ENCODE measurements at places on chromosomes 3 and 15. TPM values are rescaled to one million over a fixed set of nuclear protein-coding genes. Genes with fewer than 3 reads are reported as not detected.

ETFA gene
- total RNA-seq, result 143 TPM

AADACL2 gene
- not detected for total RNA-seq

KLHL40 gene
- total RNA-seq, result not detected

ZBBX gene
- total RNA-seq, result not detected

ADAMTS17 gene
- total RNA-seq, result 0.34 TPM

ARNT2 gene
- 26.2 TPM for total RNA-seq

P2RY1 gene
- 5.1 TPM for total RNA-seq

NR2E3 gene
- total RNA-seq, result not detected

BCHE gene
- 46.3 TPM for total RNA-seq

AHSG gene
- total RNA-seq, result not detected

TTC21A gene
- 4.0 TPM for total RNA-seq

CIDEC gene
- total RNA-seq, result not detected
